ENCODE measurements at places on chromosomes 1 and 21. TPM values are rescaled to one million over a fixed set of nuclear protein-coding genes. Genes with fewer than 3 reads are reported as not detected.

- no peak overlapping the region for H3K27ac ChIP-seq
- H3K27me3 ChIP-seq = no peaks in the 10 kb centered on the region
- H3K36me3 ChIP-seq = no peaks in the 10 kb centered on the region
These were observed 74.6 kb downstream of the ARID4B start for GRCh38 chr1:235253219-235253962.

DNA sequence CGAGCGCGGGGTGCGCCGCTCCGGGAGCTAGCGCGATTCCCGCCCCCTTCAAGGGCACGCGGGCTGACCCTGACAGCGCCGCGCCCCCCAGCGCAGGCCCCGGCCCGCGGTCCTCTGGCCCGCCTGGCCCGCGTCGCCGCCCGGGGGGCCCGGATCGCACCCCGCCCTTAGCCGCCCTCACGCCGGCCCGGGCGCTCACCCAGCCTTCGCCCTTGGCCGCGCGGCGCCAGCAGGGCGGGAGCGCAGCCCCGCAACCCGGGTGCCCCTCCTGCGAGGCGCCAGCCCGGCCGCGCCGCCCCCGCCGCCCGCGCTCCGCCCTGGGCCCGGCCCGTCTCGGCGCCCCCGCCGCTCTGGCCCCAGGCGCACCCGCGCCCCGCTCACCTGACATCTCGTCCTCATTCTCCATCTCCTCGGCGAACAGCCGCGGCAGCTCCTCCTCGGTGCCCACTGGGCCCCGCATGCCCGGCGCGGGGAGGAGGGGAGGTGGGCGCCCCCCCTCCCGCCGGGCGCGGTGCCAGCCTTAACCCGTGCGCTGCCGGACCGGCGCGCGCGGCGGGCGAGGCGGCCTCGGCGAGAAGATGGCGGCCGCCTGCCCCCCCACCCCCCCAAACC is 451 bp downstream of the CHD5 start:
- no peak for DNase-seq
- H3K4me1 ChIP-seq = no peaks in the 10 kb centered on the region
- no peak overlapping the region for H3K27ac ChIP-seq
- peaks cover 2% of the 10 kb centered on the region for H3K36me3 ChIP-seq

DNA sequence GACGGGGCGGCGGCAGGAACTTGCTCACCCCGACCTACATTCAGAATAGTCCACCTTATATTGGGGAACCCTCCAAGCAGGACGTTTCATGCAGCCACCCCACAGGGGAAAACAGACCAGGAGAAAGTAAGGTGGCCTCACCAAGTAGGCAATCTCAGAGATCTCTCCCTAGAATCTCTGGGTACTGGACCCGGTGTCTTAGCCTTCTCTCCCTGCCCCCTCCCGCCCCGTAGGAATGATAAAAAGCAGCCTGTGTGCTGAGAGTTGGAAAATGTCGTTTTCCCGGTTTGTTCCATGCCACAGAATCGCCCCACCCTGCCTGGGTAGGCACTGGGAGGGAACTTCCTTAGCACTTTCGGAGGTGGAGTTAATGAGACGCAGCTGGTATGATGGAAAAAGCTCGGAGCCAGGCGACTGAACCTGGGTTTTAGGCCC is 789 bp upstream of the PTPN14 start:
- H3K27ac ChIP-seq = peak overlapping the region; percentile 96
- no peaks in the 10 kb centered on the region for H3K36me3 ChIP-seq
- H3K27me3 ChIP-seq = no peaks in the 10 kb centered on the region
- peak; percentile 82 for DNase-seq
- H3K4me3 ChIP-seq = peak overlapping the region; percentile 56

GRCh38 chr1:38129971-38130370 is 83.4 kb upstream of the POU3F1 start:
- no peak overlapping the region for H3K4me3 ChIP-seq
- H3K27me3 ChIP-seq = peaks cover 14% of the 10 kb centered on the region
- no peak for DNase-seq
- H3K4me1 ChIP-seq = no peaks in the 10 kb centered on the region
- H3K27ac ChIP-seq = no peak overlapping the region

DNA sequence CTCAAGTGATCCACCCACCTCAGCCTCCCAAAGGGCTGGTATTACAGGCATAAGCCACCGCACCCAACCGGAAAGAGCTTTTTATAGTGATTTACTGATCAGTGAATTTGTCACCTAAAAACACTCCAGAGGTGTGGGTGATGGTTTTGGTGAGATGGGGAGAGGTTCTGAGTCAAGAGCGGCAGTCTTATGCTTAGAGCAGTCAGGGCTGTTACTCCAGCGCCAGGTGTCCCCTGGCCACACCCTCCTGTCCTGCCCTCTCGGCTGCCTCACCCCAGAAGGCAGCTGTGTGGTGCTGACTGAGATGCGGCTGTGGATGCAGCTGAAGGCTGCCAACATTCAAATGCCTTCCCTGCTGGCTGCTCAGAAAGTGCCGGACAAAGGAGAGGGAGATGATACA is 94.5 kb upstream of the LPGAT1 start:
- H3K4me3 ChIP-seq = no peak overlapping the region
- DNase-seq = no peak
- H3K27me3 ChIP-seq = peaks cover 5% of the 10 kb centered on the region
- H3K4me1 ChIP-seq = peaks cover 2% of the 10 kb centered on the region
- no peaks in the 10 kb centered on the region for H3K36me3 ChIP-seq
- no peak overlapping the region for H3K27ac ChIP-seq

- no peak overlapping the region for H3K4me3 ChIP-seq
- no peaks in the 10 kb centered on the region for H3K27me3 ChIP-seq
- H3K27ac ChIP-seq = no peak overlapping the region
- H3K4me1 ChIP-seq = no peaks in the 10 kb centered on the region
- no peak for DNase-seq
These were observed 560.1 kb downstream of the OMA1 start for GRCh38 chr1:57986432-57986831.

DNA sequence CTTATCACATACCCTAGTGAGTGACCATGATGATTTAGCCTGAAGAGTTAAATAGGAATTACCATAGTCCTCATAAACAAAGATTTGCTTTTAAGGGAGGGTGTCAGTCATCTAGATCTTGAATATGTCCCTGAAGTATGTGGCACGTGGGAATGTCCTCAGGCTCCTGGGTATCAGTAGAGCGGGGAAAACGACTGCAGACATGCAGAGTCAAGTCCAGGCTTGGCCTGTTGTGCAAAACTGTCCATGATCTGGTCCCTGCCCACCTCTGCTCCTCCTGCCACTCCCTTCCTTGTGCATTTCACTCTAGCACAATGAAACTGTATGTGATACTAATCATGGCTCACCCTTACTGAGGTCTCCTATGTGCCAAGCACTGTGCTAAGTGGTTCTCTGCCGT is 12.9 kb downstream of the MOV10 start:
- H3K27me3 ChIP-seq = no peaks in the 10 kb centered on the region
- H3K4me3 ChIP-seq = no peak overlapping the region
- no peak overlapping the region for H3K27ac ChIP-seq
- H3K4me1 ChIP-seq = no peaks in the 10 kb centered on the region
- peaks cover 5% of the 10 kb centered on the region for H3K36me3 ChIP-seq

DNA sequence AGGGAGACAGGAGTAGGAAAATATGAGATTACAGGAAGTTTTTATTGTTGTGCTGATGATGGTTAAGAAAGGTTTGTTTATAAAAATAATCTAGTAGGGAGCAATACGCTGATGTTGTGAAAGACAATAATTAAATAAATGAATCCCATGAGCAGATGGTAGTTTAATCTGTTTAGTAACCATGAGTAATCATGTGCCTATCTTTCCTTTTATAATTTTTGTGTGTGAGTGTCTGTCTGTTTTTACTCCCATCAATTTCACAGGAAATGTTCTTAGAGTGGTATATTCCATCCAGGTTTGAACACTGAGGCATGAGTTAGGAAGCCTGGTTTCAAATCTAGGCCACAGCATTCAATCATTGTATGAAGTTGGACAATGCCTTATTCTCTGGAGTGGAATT is 180.5 kb downstream of the OLFM3 start:
- no peak overlapping the region for H3K27ac ChIP-seq
- H3K36me3 ChIP-seq = no peaks in the 10 kb centered on the region
- DNase-seq = no peak
- H3K27me3 ChIP-seq = no peaks in the 10 kb centered on the region
- H3K4me3 ChIP-seq = no peak overlapping the region

- no peak for DNase-seq
- H3K27ac ChIP-seq = no peak overlapping the region
- no peaks in the 10 kb centered on the region for H3K27me3 ChIP-seq
- H3K36me3 ChIP-seq = no peaks in the 10 kb centered on the region
- H3K4me1 ChIP-seq = peaks cover 6% of the 10 kb centered on the region
These were observed 15.2 kb downstream of the PLA2G2F start for GRCh38 chr1:20154301-20154831.

- H3K27me3 ChIP-seq = no peaks in the 10 kb centered on the region
- H3K36me3 ChIP-seq = no peaks in the 10 kb centered on the region
- no peaks in the 10 kb centered on the region for H3K4me1 ChIP-seq
- no peak overlapping the region for H3K27ac ChIP-seq
These were observed 655.4 kb upstream of the B3GALT2 start for GRCh38 chr1:193841857-193842256.

- H3K4me1 ChIP-seq = no peaks in the 10 kb centered on the region
- no peak for DNase-seq
- no peak overlapping the region for H3K4me3 ChIP-seq
- no peak overlapping the region for H3K27ac ChIP-seq
- no peaks in the 10 kb centered on the region for H3K36me3 ChIP-seq
These were observed 197.2 kb downstream of the NFIA start for GRCh38 chr1:61279570-61279969.

DNA sequence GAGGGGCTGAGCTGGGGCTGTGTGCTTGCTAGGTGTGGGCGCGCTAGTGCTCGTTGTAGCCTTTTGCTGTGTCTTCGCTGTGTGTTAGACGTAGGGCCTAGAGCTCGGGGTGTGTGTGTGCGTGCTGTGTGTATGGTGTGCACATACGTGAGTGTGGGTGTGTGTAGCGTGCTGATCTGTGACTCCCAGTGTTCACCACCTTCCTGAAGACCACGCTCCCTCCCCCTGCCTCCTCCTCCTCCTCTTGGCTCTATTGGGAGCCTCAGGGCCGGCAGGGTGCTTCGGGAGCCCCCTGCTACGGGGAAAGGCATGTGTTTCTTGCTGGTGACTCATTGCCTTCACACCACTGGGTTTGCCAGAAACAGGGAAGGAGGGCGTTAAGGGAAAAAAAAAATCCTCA is 9.4 kb upstream of the KCNC4 start:
- no peak overlapping the region for H3K27ac ChIP-seq
- H3K27me3 ChIP-seq = no peaks in the 10 kb centered on the region
- peaks cover 2% of the 10 kb centered on the region for H3K4me1 ChIP-seq

- H3K4me3 ChIP-seq = no peak overlapping the region
- H3K36me3 ChIP-seq = no peaks in the 10 kb centered on the region
- H3K27me3 ChIP-seq = no peaks in the 10 kb centered on the region
- no peak overlapping the region for H3K27ac ChIP-seq
These were observed 34.8 kb downstream of the RIMS3 start for GRCh38 chr1:40630488-40631223.

DNA sequence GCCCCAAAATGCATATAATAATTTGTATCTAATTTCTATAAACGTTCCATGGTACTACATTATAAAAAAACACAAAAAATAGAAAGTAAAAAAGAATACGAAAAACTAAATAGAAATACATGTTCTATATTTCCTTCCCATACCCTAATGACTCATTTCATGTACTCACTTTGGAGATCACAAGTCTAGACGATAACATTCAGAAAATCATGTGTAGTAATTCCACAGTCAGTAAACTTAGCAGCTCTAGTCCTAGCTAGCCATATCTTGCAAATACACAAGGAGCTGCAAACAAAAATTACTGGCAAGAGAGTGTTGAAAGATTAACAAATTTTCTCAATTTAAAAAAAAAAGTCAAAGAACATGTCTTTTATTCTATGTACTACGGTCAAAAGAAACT is 1.4 kb downstream of the GOLPH3L start:
- H3K4me3 ChIP-seq = no peak overlapping the region
- no peaks in the 10 kb centered on the region for H3K4me1 ChIP-seq
- no peak for DNase-seq
- no peaks in the 10 kb centered on the region for H3K27me3 ChIP-seq

- H3K4me1 ChIP-seq = peaks cover 2% of the 10 kb centered on the region
- no peaks in the 10 kb centered on the region for H3K27me3 ChIP-seq
- H3K4me3 ChIP-seq = no peak overlapping the region
- no peak for DNase-seq
These were observed 49.6 kb downstream of the LHX4 start for GRCh38 chr1:180279651-180280050.

DNA sequence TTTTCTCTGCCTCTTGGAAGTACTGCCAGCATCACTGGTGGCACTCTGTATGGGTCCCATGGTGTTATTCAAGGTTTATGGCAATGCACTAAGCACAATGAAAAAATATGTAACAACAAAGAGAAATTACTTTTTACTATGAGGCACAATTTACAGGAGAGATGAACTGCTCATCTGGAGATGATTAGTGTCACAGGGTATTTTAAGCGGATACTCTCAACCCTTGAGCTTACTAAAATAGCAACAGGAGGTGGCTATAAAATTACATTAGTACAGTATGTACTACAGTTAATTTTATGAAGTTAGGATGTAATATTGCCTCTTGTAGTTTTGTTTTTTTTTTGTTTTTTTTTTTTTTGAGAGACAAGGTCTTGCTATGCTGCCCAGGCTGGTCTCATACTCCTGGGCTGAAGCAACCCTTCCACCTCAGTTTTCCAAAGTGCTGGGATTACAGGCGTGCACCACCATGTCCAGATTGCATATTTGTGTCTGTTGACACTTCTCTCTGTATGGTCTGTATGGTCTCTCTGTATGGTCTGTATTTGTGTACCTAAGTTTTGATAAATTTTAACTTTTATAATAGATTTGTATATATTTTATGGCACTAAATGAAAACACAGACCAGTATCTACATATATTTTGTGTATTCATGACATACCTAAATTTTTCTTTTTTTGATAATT is 175.6 kb upstream of the HP1BP3 start:
- H3K27me3 ChIP-seq = no peaks in the 10 kb centered on the region
- H3K27ac ChIP-seq = no peak overlapping the region
- no peaks in the 10 kb centered on the region for H3K36me3 ChIP-seq
- no peaks in the 10 kb centered on the region for H3K4me1 ChIP-seq
- no peak overlapping the region for H3K4me3 ChIP-seq

- no peaks in the 10 kb centered on the region for H3K27me3 ChIP-seq
- H3K4me3 ChIP-seq = no peak overlapping the region
- H3K4me1 ChIP-seq = no peaks in the 10 kb centered on the region
- DNase-seq = no peak
- H3K36me3 ChIP-seq = no peaks in the 10 kb centered on the region
These were observed 63.7 kb upstream of the COG2 start for GRCh38 chr1:230578616-230579015.

Gene ACTRT2
- not detected for polyA plus RNA-seq

Gene UBL4B
- not detected for polyA plus RNA-seq

Gene TNFRSF14
- polyA plus RNA-seq = 9.9 TPM

Gene SHISA4
- 19.0 TPM for polyA plus RNA-seq

Gene C1orf210
- not detected for polyA plus RNA-seq

Gene PSMG1
- 69.5 TPM for polyA plus RNA-seq

Gene KRTAP11-1
- not detected for polyA plus RNA-seq

Gene KIF21B
- polyA plus RNA-seq = 0.03 TPM

Gene HPDL
- 0.30 TPM for polyA plus RNA-seq

Gene CA14
- polyA plus RNA-seq = 0.08 TPM

Gene MPL
- polyA plus RNA-seq = not detected

Gene TFF3
- polyA plus RNA-seq = not detected

Gene CELA2B
- not detected for polyA plus RNA-seq
